LHCN-M2 (cell line): ENCODE measurements at places on chromosomes 16 and 17. TPM values are rescaled to one million over a fixed set of nuclear protein-coding genes. Genes with fewer than 3 reads are reported as not detected.

- no peak for DNase-seq
Observed at GRCh38 chr16:67868290-67868689, 4.6 kb upstream of the EDC4 start.

- no peak for DNase-seq
Observed at GRCh38 chr16:24007391-24007790, 171.6 kb downstream of the PRKCB start.

- peak; percentile 74 for DNase-seq
Observed at GRCh38 chr17:40191237-40192208, 14.3 kb downstream of the RAPGEFL1 start.

The KRTAP17-1 gene
- not detected in 2 replicates for total RNA-seq

The ABI3 gene
- 0.19 TPM in 1 of 2 replicates, not detected in the other for total RNA-seq

DNA sequence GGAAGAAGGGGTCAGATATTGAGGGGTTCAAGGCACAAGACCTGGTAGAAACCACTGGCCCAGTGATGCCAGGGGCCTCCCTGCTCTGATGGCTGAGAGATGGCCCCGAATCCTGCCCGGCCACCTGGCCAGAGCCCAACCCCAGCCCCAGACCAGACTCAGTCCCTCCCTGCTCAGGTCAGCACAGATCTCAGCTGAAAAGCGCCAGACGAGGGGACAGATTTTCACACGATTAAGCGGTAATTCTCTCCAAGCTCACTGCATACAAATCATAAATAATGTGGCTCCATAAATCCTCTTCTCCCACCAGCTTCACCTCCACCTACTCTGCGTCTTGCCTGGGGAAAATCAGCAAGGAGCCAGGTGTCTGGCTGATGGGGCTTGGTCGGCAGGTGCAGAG lies 57.1 kb downstream of the ENGASE start:
- DNase-seq, result no peak
